ENCODE measurements at places on chromosomes 4 and X. TPM values are rescaled to one million over a fixed set of nuclear protein-coding genes. Genes with fewer than 3 reads are reported as not detected.

DNA sequence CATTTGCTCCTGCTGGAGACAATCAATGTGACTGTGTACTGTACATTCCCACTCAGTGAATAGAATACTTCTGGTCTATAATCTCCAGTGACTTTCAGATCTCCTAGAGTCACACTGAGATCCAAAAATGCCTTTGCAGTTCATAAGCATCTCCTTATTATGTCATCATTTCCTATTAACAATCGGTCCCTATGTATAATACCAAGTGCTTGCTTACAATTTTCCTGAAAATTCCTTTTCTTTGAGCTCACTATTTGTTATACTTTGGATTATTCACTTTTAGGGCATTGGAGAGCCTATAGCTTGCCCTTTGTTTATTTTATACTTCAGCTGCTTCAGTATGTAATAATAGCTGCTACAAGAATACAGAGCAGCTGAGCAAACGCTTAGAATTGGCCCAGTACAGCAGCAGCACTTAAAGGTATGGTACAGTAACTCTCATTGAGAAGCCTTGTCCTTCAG, 313.0 kb downstream of the DCTD start:
- H3K4me3 ChIP-seq = no peak overlapping the region
- H3K27ac ChIP-seq = no peak overlapping the region
- DNase-seq = no peak

DNA sequence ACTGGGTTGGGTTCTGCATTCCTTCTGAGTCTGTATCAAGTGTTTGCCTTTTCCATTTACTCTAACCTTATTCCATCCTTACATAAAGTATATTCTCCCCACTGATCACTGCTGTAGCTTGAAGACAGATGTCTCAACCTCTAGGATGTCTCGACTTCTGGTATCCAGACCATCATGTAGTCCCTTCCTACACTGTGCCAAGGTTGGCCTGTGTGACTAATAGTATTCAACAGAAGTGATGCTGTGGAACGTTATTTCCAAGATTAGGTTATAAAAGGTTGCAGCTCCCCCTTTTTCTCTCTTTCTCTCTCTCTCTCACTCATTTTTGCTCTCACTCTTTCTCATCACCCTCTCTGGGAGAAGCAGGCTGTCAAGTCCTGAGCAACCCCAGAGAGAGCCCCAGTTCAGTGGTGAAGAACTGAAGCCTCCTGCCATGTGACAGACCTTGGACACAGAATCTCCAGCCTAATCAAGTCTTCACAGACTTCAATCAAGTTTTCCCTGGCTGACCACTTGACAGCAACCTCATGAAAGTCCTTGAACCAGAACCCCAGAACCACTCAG, 75.4 kb downstream of the PRDM5 start:
- H3K36me3 ChIP-seq = no peaks in the 10 kb centered on the region
- no peak overlapping the region for H3K4me3 ChIP-seq
- no peak overlapping the region for H3K27ac ChIP-seq
- no peaks in the 10 kb centered on the region for H3K4me1 ChIP-seq
- no peak for DNase-seq

GRCh38 chr4:6960628-6961412, 51.2 kb downstream of the TBC1D14 start:
- H3K4me3 ChIP-seq = no peak overlapping the region
- H3K27ac ChIP-seq = no peak overlapping the region
- peaks cover 5% of the 10 kb centered on the region for H3K4me1 ChIP-seq
- H3K27me3 ChIP-seq = no peaks in the 10 kb centered on the region
- H3K36me3 ChIP-seq = no peaks in the 10 kb centered on the region

MEPE gene
- not detected for total RNA-seq

MAGEA8 gene
- not detected for total RNA-seq
